WTC11 (cell line): ENCODE measurements at places on chromosomes 12 and 14. TPM values are rescaled to one million over a fixed set of nuclear protein-coding genes. Genes with fewer than 3 reads are reported as not detected.

DNA sequence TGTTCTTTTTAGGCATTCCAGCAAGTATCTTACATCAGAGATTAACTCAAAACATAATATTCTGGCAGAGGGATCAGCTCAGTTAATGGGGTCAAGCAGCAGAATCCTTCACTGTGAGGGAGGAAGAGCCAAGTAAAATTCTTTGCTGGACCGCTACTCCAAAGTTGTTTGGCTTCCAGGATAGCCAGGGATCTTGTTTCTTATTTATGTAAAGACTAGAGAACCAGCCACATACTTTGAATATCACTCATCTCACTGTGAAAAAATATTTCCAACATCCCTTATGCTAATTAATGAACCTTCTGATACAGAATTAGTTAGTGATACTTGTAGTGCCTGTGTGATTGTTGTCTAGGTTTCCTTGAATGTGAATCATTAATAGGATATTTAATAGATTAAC is 94.2 kb downstream of the PLEKHA5 start:
- DNase-seq = no peak

DNA sequence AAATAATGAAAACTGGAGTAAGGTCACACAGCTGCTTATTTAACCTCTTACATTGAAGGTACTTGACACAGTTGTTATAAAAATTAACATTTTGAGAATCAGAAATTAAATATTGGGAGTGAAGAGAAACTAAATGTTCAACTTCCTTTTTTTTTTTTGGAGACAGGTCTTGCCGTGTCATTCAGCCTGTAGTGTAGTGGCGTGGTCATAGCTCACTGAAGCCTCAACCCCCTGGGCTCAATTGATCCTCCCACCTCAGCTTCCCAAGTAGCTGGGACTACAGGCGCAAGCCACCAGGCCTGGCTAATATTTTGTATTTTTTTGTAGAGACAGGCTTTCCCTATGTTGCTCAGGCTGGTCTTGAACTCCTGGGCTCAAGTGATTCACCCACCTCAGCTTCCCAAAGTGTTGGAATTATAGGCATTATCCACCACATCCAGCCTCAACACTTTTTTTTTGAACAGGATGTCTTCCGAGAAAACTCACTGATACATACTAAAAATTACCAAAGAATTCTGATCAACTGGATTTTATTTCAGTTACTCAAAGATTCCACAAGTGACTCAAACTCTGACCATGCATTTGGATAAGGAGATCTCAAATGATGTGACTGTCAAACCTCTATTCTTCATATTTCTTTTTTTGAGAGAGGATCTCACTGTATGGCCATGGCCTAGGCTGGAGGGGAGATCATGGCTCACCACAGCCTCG is 35.4 kb downstream of the SGPP1 start:
- no peak for DNase-seq

The BDKRB1 gene
- 0.11 to 0.27 TPM in 2 of 3 replicates, not detected in the other for total RNA-seq

DNA sequence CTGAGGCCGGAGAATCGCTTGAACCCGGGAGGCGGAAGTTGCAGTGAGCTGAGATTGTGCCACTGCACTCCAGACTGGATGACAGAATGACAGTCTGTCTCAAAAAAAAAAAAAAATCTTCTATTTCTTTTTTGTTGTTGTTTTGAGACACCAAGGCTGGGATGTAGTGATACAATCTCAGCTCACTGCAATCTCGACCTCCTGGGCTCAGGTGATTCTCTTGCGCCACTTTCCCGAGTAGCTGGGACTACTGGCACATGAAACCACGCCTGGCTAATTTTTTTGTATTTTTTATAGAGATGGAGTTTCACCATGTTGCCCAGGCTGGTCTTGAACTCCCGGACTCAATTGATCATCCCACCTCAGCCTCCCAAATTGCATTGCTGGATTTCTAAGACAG is 7.3 kb upstream of the SNRNP35 start:
- DNase-seq = no peak

The VWF gene
- 0.48 to 0.98 TPM (median 0.78 TPM) in 3 replicates for total RNA-seq

GRCh38 chr12:25755971-25756260 is 202.6 kb upstream of the RASSF8 start:
- no peak for DNase-seq
